ENCODE measurements at places on chromosomes 5 and 9. TPM values are rescaled to one million over a fixed set of nuclear protein-coding genes. Genes with fewer than 3 reads are reported as not detected.

- no peak for DNase-seq
Observed at GRCh38 chr5:84113246-84114105, 271.2 kb downstream of the EDIL3 start.

DNA sequence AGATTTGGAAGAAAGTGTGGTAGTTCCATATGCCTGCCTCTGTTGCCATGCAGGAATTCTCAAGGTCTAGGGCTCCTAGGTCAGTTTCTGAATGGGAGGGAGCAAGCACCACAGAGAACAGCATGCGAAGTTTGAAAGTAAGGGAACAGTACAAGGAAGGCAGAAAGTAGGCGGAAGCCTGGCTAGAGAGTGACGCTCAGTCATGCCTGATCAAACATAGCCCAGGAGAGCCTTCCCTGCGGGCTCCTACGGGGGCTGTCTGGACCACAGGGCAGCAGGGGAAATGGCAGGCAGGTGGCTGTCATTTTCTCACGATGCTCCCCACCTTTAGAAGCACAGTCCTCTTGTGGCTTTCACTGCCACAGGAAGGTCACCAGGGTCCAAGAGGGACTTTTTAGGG lies 12.8 kb upstream of the STC2 start:
- no peak for DNase-seq

- no peak for DNase-seq
Observed at GRCh38 chr9:124477211-124477647, 27.0 kb downstream of the ADGRD2 start.

DNA sequence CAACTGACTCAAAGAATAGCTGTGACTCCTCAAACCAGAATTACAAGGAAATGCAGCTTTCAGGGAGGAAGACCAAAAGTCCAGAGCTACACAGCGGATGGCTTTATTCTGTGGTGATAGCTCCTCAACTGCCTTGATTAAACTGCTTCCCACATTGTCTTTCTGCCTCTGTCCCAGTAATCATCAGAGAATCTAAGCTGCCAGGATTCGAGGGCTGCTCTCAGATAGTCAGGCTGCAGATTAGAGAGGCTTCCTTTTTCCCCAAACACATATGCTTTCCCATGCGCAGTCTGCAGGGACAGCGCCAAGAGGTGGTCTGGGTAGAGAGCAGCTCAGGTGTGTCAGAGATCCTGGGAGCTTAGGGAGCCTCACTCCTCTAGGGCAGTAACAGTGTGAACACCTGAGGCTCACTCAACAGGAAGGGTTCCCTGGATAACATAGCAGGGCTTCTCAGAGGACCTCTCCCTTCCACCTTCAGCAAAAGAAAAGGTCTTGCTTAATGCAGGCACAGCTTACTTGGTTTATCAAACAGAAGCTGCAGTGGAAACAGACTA lies 439.9 kb upstream of the TLE4 start:
- DNase-seq = no peak

DNA sequence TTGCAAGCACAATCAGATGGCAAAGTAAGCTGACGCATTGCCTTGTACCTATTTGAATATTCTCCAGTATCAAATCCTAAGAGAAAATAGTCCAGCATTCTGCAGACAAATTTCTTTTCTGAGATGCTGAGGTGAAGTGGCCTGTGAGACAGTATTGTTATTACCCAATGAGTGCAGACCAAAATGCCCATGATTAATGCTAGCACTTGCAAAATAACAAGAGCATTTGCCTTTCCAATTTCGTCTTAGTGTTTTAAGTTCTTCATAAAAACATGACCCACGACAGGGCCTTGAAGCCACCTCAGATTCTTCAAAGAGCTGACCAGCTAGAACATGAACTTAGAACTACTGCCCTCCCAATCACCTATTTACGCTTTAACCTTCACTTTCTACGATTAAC lies 2.6 kb upstream of the IQGAP2 start:
- no peak for DNase-seq

DNA sequence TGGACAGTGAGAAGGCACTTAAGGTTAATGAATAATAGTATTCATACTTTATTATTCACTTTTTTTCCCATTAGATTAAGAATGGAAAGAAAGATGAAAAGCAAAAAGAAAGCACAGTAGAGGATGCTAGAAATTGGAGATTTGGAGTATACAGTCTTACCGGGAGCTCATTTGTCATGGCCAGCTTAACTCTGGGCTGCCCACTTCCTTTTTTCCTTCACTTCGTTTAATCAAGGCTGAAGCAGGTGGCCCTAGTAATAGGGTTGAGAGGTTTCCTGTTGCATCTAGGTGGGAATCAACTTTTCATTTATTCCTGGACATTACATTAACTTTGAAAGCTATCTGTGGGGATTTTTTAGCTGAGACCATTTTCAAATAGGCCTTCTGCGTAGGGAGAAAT lies 57.0 kb upstream of the MEGF10 start:
- no peak for DNase-seq

DNA sequence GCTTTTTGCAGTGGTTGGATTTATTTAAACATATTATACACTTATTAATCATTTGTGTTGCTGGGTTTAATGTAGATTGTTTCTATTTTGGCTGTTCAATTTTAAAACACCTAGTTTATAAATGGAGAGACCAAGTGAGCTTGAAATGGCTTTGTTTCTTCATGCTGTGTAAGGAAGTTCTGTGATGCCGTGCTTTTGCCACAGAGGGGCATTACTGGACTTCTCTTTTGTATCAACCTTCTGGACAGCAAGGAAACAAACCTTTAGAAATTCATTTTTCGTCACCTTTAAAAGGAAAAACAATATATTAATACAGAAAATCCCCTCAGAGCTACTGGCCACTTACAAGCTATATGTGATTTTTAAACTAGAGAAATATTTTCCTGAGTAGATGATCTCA lies 81.9 kb downstream of the DMRTA1 start:
- no peak for DNase-seq

- DNase-seq = no peak
Observed at GRCh38 chr5:169440107-169440705, 139.3 kb upstream of the SLIT3 start.

The POLE3 gene
- total RNA-seq = 95.7 TPM

The SNCAIP gene
- total RNA-seq = not detected

The IFNA13 gene
- not detected for total RNA-seq

The NUTM2F gene
- not detected for total RNA-seq

The SMC2 gene
- 51.9 TPM for total RNA-seq
